ENCODE measurements at places on chromosomes 4 and X.

GRCh38 chrX:12989461-12989860, 14.6 kb downstream of the TMSB4X start:
- DNase-seq: no peak

DNA sequence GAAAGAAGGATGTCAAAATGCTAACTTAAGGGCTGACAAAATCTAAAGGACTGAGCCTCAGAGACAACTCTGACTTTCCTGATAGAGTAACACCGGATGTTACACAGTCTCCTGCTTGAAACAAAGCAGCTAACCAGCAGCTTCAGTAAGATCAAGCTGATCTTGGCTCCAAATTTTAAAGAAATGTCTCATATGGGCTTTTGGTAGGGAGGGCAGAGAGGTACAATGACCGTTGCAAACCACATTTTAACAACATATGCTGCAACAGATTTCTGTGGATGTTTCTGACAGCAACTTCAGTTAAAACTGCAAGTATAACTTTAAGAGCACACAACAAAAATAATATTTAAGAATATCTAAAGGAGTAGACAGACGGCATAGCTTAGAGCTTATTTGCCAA, 9.1 kb downstream of the RPGR start:
- DNase-seq: no peak

- DNase-seq: no peak
These were observed 9.6 kb downstream of the ZAR1 start for GRCh38 chr4:48499551-48500066.

DNA sequence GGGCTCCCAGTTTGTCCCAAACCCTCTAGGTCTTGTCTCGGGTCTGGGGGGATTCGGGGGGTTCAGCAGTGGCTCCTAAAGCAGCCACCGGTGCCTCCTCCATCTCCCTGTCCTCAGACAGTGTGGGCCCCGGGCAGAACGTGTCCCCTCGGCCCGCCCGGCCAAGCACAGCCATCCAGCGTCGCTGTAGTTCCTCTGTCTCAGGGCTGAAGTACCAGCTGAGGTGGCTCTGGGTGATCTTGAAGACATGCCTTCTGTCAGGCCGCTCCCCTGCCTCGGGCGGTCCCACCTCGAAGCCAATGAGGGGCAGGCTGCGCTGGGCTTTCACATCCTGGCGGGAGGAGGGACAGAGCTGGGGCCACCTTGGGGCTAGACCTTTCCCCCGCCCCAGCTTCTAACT, 5.9 kb downstream of the TSR2 start:
- no peak for DNase-seq

GRCh38 chr4:12186526-12186925, 757.8 kb upstream of the HS3ST1 start:
- no peak for DNase-seq

DNA sequence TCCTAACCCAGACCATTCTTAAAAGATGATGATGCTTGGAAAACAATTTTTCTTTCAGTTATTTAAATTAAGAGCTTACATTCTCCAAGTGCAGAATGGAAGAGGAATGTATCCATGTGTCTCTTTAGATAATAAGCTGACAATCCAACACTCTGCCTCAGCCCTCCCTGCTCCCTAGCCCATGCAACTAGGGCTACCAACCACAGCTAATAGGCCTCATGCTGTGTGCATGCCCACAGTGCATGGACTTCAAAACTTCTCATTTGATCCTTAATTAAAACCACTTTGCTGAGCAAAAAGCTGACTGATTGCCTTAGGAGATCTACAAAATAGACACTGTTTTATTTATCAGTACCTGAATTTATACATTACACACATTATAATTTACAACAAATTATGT, 473.9 kb downstream of the GALNTL6 start:
- no peak for DNase-seq

- DNase-seq: no peak
These were observed 16.5 kb downstream of the TMPRSS11E start for GRCh38 chr4:68463796-68464195.

DNA sequence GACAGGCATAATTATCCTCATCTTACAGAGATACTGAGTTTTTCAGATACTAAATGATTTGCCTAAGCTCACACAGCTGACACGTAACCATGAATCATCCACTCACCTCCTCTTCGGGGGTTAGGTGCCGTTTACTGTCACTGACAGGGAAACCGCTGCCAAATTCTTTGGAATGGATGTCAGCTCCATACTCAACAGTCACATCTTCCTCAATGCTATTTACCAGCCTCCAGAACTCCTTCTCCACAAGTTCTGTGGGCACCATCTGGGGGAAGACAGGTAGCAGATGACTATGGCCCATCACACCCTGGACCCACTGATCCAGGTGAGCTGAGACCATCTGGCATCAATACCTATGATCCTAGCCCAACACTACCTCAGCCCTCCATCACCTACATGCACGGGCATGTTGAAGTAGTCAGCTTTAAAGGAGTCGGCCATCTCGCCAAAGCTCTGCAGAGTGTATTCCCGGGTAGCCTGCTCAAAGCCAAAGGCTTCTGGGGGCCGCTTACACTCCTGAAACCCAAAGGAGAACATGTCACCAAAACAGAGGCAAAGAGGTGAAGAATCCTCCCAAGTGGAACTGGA, 13.5 kb downstream of the KDM5C start:
- no peak for DNase-seq

DNA sequence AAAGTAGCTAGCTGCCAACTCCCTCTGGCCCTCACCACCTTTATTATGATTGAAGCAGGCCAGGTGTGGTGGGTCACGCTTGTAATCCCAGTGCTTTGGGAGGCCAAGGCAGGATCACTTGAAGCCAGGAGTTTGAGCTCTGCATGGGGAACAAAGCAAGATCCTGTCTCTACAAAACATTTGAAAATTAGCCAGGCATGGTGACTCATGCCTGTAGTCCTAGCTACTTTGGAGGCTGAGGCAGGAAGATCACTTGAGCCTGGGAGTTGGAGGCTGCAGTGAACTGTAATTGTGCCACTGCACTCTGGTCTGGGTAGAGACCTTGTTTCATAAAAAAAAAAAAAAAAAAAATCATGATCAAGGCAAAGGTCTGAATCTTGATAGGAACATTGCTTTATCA, 467.0 kb upstream of the DIPK2B start:
- DNase-seq: no peak

DNA sequence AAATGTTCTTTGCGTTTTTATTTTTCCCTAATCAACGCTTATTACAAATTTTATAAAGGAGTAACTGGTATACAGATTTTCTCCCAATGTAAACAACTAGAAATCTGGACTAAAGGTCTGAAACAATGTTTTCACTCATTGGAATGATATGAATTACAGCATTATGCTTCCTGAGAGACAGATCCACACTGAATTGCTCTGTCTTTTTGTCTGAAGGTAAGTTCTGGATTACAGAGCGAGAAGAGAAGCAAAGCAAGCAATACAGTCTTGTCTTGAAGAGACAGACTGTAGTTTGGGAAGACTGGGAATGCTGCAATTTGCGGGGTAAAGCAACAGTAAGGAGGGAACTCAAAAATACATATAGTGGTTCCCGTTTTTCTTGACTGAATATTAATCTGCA, 262.2 kb upstream of the PABPC4L start:
- DNase-seq: no peak

DNA sequence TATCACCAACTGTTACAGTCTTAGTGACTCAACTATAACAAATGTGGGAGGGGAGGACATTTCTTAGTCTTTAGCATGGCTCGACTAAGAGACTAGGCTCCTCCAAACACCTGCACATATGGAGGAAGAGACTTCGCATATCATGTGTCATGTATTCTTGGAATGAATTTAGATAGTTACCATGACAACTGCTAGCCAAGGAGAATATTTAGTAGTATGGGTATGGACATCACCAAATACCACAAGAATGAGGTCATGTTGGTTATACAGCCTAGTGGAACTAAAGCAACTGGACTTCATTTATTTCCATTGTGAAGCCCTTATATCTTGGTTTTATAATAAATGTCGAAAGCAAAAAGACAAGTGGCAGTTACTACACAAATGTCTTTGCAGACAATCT, 512.3 kb downstream of the CFAP47 start:
- DNase-seq: no peak

- DNase-seq: peak; percentile 60
These were observed 65.9 kb downstream of the EFNB1 start for GRCh38 chrX:68894513-68895340.

DNA sequence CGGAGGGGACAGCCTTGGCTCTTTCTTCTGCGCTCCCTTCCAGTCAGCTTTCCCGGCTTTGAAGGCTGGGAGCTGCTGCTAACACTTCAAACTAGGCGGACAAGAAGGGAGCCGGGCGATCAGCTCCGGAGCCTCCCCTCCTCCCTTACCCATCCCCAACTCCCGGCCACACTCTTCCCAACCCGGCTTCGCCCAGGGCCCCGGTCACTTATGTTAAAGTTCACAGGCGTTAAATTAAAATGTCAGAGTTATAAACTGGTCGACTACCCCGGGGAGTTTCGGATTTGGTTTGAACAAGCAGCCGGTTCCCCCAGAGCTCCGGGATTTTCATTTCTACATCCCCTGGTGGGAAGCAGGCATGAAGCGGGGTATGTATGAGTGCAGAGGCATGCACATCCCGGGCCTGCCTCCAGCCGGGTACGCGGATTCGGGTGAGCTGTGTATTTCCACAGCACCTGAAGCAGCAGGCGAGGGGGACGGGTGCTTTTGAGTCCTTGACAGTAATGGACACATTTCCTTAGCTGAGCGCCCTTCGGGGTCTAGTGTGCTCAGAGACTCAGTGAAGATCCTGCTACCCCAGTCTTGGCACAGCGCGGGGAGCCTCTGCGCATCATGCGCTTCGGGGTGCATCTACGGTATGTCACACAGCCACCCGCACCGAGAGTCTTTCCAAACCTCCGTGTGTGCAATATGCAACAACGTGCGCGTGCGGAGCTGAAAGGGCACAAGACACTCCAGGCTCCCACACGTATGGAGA, 880 bp downstream of the UNC5C start:
- DNase-seq: peak; percentile 18

DNA sequence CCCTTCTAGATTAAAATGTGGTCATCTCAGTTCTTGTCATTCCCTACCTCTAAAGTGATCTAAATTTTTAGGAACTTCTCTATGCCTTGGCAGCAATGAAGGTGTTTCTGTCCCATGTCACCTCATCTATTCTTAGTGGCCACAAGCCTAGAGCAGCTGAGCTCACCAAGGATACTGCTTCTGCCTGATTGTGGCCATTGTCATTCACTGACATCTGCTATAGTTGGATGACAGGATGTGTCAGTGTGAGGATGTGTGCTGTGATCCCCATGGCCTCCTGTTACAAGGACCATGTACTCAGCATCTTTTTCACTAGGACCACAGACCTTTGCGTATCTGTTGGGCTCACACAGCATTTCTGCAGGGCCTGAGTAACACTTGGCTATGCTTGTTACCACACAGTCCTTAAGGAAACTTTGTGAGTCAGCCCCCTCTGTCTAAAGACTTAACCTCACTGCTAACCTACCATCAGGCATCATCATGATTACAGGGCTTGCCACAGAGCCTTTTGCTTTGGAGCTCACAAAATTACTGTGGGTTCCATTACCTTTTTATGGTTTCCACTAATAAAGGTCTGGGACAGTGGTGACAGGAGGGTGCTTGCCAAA, 421.0 kb downstream of the ADAM29 start:
- DNase-seq: peak; percentile 35

- no peak for DNase-seq
These were observed 2.6 kb downstream of the CXCL6 start for GRCh38 chr4:73839071-73839470.

- no peak for DNase-seq
These were observed 23.6 kb downstream of the KLF3 start for GRCh38 chr4:38687571-38688011.

DNA sequence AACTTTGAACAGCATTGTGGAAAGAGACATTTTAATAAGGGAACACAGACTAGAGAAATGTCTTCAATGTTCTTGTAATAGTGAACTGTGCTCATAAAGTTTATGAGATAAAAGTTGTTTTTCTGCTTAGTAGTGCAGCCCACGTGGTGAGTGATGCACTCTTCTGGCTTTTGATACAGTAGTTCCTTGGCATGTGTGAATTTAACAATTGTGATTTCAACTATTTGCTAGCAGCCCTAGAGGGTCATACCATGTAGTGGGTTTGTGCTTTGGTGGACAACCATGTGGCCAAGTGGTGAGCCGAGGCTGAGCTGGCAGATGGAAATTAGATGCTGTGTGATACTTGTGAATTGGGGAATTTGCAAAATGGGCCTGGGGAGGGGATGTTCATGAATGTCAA, 116.2 kb upstream of the SLC4A4 start:
- no peak for DNase-seq

DNA sequence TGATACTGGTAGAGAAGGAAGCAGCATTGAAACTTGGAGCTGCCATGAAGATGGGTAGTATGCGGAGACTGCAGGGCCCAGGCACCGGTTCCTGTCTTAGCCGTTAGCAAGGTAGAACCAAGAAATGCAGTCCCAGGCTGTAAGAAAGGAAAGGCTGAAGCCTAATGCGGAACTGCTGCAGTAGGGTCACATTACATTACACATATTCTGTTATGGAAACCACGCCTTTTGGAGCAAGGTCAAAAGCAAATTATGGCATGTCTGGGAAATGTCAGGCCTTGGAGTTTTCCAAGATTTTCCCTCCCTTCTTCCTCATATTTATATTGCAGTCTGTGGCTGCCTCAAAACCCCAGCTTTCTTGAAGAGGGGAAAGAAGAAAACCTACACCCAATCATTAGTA, 204.8 kb upstream of the RASGEF1B start:
- no peak for DNase-seq

DNA sequence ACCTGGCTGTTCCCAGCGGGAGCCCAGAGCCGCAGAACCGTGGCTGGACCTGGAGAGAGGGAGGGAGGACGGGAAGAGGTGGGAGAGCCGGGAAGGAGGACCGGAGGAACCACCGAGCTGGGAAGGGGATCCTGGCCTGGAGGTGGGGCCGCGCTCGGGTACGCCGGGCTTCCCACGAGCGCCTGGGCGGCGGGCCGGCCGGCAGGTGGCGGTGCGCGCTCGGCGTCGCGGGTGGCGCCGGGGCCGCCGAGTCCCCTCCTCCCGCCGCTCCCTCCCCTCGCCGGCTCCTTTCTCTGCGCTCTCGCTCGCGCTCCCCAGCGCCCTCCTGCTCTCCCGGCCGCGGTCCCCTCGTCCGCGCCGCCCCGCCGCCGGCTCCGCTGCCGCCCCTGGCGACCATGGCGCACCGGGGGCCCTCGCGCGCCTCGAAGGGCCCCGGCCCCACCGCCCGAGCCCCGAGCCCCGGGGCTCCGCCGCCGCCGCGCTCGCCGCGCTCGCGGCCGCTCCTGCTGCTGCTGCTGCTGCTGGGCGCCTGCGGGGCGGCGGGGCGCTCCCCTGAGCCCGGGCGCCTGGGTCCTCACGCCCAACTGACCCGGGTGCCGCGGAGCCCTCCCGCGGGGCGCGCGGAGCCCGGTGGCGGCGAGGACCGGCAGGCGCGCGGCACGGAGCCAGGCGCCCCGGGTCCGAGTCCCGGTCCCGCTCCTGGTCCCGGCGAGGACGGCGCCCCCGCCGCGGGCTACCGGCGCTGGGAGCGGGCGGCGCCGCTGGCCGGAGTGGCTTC, at the start of gene SORCS2:
SORCS2 (plus strand) TSS at position 287 of the 778 bp plus-strand sequence.
- peak; percentile 93 for DNase-seq

DNA sequence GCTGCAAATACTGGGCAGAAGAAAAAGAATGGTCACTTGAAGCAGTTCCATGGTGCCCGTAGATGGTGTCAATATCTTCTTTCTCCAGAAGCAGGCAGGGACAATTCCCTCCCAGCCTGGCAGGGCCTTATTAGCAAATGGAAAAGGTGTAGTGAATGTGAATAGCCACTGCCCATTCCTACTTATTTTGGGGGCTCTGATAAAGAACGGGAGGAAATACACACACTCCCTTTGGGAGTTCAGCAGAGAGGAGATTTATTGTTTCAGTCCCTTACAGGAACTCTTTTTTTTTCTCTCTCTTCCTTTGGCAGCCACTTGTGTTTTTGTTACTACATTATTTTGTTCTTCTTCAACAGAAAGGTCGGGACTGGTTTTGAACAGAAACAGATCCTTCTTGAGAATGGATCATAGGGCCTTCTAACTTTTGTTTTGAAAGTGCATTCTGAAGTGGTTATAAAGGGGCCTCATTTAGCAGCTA, at the start of gene EMCN:
EMCN (minus strand) TSS at position 159 of the 478 bp plus-strand sequence; CDS start at position 51, 108 bp downstream.
- DNase-seq: no peak

Measured in AG20443 (cell line).